Osteoblast (primary cell): ENCODE measurements at places on chromosomes 5 and 9. TPM values are rescaled to one million over a fixed set of nuclear protein-coding genes. Genes with fewer than 3 reads are reported as not detected.
A peak's percentile ranks its signal among the peaks of the same experiment; 100 is the strongest.

DNA sequence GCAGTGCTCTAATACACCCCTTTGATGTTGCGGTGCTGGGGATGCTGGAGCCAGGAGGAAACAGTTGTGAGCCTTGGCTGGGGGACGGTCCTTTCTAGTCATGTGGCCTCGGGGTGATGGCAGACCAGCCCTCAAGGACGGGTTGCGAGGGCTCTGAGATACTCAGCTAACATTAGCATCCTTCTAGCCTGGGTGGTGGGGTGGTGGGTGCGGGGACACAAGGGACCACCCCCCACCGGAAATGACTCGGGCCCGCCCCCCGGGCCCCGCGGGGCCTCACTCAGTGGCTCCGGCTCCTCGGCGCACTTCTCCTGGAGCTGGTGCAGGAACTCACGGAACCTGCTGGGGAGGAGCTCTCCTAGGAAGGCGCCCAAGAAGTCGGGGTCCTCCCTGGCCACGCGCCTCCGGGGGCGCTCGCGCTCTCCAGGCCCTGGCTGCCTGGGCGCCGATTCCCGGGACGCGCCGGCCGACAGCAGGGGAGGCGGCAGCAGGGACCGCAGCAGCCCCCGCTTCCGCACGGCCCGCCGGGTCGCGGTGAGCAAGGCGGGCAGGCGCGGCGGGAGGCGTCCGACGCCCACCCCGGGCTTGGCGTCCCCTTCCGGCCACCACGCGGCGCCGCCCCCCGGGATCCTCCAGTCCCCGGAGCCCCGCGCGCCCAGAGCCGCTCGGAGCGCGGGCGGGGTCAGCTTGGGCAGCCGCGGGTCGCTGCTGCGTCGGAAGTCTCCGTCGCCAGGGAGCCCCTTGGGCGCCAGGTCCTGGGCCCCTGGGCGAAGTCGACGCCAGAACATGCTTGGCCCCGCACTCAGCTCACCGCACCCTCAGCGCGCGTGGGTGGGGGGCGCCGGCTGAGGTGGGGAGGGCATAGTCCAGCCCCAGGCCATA, 873 bp downstream of the C9orf50 start:
- peak; percentile 93 for DNase-seq

Gene ADAMTS16
- 1.4 and 1.5 TPM in 2 replicates for total RNA-seq

- DNase-seq: peak; percentile 29
Measured at GRCh38 chr5:134041570-134042411, 37.0 kb upstream of the VDAC1 start.

Gene IPO11
- 24.2 and 24.5 TPM in 2 replicates for total RNA-seq

- no peak for DNase-seq
Measured at GRCh38 chr5:5978501-5979376, 399.6 kb downstream of the MED10 start.

GRCh38 chr9:89223396-89223977, 44.9 kb upstream of the SHC3 start:
- no peak for DNase-seq

DNA sequence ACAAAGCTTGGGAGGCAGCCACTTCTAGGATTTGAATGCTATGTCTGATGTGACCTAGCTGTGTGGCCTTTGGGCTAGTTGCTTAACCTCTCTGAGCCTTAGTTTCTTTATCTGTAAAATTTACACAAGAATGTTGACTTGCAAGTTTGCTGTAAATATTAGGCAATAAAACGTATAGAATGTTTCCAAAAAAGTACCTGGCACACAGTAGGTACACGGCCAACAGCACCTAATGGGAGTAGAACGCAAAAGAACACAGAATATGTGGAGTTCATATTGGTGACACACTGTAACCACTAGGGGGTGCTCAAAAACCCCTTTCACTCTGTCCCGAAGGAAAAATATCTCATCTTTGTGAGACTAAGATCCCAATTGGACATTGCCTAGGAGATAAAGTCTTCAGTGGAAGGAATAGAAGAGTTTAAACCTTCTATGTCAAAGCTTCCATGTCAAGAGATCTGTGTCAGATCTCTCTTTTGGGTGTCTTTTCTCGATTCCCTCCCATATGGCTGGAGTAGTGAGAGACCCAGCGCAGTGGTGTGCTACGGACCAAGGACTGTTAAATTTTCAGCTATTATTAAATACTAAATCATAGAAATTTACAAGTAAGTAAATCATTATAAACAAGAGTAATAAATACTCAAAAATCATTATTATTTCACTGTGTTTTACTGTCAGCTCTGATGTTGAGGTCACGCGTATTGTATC, 145.4 kb upstream of the RAD23B start:
- no peak for DNase-seq

- DNase-seq: peak; percentile 73
Measured at GRCh38 chr9:129803676-129804060, 684 bp downstream of the TOR1B start.

Gene SURF1
- 21.0 and 24.8 TPM in 2 replicates for total RNA-seq

GRCh38 chr5:149886060-149886459, 58.5 kb downstream of the PDE6A start:
- no peak for DNase-seq

DNA sequence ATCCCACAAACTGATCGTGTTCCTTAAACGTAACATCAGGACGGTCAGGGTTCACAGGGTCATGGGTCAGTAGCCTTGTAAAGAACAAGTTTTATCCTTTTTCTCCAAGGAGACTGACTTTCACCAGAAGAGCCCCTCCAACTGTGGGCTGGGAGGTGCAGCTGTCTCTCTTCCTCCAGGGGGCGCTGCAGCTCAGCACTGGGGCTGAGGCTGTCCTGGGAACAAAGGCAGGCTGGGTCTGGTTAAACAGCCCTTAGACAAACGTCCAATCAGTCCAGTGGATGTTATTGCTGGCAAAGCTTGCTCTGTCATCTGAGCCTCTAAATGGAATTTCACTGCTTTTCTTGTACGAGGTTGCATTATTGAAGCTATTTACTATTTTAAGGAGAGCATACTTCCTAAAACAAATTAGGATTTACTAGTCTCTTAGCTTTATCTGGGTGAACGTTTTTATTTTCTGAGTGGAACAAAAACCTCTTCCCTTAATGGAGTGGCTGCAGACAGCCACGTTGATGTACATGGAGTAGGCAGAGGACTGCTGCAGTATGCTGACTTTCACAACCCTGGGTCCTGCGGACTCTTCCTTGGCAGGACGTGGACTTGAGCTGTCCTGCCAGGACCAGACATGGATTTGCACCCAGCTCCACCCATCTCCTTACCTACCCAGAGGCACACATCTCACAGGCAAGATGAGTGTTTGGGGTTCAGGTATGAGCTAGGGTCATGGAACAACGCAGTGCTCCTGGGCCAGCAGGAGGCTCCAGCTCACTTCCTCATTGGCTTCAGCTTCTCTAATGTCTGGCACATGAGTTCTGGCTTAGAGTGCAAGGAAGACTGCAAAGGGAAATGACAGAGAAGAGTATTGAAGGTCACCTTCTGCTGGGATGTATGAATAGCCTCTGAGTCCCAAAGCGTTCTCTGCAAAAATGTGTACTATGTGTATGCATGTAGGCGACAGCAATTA, 7.8 kb downstream of the EXOSC2 start:
- peak; percentile 93 for DNase-seq

DNA sequence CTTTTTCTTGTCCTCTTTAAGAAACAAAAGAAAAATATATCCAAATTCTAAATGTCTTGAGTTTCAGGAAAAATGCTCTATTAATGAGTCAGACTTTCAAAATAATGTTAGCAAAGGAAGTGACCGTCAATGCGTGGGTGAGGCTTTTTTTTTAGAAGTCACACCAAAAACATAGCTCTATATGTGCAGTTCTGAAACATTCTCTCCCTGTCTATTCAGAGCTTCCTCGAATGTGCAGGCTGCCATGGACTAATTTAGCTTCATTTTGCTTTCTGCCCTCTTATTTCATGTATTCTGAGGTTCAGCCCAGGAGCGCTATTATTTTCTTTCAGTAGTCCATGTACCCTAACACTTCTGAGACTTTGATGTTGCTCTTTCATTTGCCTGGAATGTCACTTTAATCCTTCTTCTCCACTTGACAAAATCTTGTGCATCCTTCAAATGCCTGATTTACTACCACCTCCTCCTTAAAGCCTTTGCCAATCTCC, 72.5 kb upstream of the RASA1 start:
- DNase-seq: peak; percentile 71

Gene MAT2B
- 46.7 and 52.2 TPM in 2 replicates for total RNA-seq

DNA sequence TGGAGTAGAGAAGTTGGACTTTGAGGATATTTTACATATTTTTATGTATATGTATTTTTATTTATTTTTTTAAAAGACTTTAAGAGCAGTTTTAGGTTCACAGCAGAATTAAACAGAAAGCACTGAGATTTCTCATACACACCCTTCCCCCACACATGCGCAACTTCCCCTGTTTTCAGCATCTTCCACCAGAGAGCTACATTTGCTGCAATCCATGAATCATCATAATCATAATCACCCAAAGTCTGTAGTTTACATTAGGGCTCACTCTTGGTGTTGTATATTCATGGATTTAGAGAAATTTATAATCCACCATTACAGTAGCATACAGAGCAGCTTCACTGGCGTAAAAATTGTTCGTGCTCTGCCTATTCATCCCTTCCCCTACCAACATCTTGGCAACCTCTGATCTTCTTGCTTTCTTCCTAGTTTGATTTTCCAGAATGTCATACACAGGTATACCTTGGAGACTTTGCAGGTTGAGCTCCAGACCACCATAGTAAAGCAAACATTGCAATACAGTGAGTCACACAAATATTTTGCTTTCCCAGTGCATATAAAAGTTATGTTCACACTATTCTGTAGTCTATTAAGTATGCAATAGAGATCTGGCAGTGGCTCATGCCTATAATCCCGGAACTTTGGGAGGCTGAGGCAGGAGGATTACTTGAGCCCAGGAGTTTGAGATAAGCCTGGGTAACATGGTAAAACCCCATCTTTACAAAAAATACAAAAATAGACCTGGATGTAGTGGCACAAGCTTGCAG, 9.6 kb upstream of the CCDC171 start:
- DNase-seq: no peak

- DNase-seq: no peak
Measured at GRCh38 chr5:96048763-96049162, 87.1 kb upstream of the ELL2 start.

Gene CNTNAP3B
- 15.0 and 30.8 TPM in 2 replicates for total RNA-seq

Gene KLF9
- total RNA-seq: 46.9 and 51.8 TPM in 2 replicates

Gene SHC3
- total RNA-seq: under 0.01 and 0.36 TPM in 2 replicates

Gene IFNA13
- total RNA-seq: not detected in 2 replicates

DNA sequence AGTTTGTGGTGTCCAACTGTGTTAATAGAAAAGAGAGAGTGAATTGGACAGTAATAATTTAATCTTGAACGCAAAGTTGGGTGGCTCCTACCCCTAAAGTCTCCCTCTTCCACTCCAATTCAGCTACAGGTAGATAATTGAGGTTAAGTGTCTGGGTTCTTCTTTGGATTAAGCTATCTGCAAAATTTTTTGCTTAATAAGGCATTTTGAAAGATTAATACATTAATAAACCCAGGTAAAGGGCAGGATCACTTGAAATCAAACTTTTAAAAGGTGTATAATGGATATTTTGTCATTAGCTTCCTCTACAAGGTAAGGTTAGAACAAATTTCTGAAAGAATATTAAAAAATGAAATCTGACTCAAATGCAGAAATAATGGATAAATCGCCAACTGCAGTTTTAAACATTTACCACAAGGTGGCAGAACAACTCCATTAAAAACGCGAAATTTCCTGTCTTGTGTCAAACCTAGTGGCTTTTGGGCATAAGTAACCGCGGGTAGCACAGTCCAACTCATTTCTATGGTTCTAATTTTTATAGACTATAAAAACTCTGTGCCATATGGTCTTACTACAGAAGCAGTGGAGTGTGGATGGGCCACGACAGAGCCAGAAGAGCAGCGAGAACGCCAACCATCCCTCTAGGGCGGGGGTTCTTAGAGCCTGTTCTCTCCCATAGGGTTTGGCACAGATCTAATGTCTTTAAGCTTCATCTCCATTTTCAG, 276.5 kb downstream of the ARHGEF28 start:
- DNase-seq: peak; percentile 58

GRCh38 chr5:164289526-164289925, 784.1 kb downstream of the MAT2B start:
- no peak for DNase-seq

Gene MEIKIN
- total RNA-seq: not detected in 2 replicates

GRCh38 chr5:168940712-168941111, 360.2 kb downstream of the SLIT3 start:
- peak; percentile 54 for DNase-seq

Gene FCN2
- total RNA-seq: not detected in 2 replicates

- peak; percentile 17 for DNase-seq
Measured at GRCh38 chr5:119070578-119070827, 384 bp upstream of the DMXL1 start.

GRCh38 chr5:40402007-40402364, 277.7 kb upstream of the PTGER4 start:
- DNase-seq: no peak

Gene CDH9
- total RNA-seq: not detected in 2 replicates

Gene ACOT12
- total RNA-seq: 0.29 TPM in 1 of 2 replicates, not detected in the other

Gene CNTFR
- total RNA-seq: under 0.01 TPM in 1 of 2 replicates, not detected in the other

Gene NOTCH1
- total RNA-seq: 10.5 and 14.4 TPM in 2 replicates

Gene AIF1L
- under 0.01 TPM in 1 of 2 replicates, not detected in the other for total RNA-seq

Gene SMIM15
- 30.6 and 31.8 TPM in 2 replicates for total RNA-seq

Gene CDO1
- 8.0 and 8.3 TPM in 2 replicates for total RNA-seq

GRCh38 chr5:142685418-142686209, at the start of gene FGF1:
FGF1 (minus strand) TSS chr5:142686090; CDS start chr5:142614127, 71,963 bp downstream.
- peak; percentile 90 for DNase-seq

Gene NTRK2
- 3.3 and 5.6 TPM in 2 replicates for total RNA-seq

DNA sequence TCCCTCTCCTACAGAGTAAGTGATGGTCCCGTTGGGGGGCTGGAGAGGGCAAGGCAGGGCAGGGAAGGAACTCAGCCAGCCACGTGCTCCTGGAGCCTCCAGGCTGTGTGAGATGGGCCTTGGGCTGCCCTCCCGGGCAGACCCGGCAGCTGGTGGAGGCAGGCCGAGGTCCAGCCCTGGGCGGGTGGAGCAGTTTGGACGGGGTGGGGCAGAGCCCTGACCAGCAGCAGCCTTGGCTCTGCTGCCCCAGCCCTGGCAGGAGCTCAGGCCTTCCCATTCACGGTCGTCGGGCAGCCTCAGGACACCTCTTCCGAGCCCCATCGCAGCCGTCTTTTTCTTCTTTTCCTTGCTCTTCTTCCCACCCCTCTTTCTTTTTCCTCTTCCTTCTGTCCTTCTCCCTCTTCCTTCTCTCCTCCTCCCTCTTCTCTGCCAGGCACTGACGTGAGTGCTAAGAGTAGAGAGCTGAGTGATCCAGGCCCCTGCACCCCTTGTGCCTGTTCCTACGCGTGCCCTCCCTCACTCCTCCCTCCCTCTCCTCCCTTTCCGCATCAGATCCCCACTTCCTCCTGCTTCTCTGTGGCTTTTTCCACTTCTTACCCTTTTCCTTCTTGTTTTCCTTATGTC, 42.8 kb downstream of the AMBP start:
- DNase-seq: peak; percentile 68

- DNase-seq: no peak
Measured at GRCh38 chr5:160835376-160835775, 16.6 kb downstream of the ATP10B start.
